ENCODE measurements at places on chromosomes 5 and 9. TPM values are rescaled to one million over a fixed set of nuclear protein-coding genes. Genes with fewer than 3 reads are reported as not detected.
A peak's percentile ranks its signal among the peaks of the same experiment; 100 is the strongest.

GRCh38 chr9:31573561-31573960, 810.9 kb upstream of the ACO1 start:
- no peak for DNase-seq

- DNase-seq, result no peak
These were observed 87.1 kb upstream of the FBXW11 start for GRCh38 chr5:172093559-172093958.

DNA sequence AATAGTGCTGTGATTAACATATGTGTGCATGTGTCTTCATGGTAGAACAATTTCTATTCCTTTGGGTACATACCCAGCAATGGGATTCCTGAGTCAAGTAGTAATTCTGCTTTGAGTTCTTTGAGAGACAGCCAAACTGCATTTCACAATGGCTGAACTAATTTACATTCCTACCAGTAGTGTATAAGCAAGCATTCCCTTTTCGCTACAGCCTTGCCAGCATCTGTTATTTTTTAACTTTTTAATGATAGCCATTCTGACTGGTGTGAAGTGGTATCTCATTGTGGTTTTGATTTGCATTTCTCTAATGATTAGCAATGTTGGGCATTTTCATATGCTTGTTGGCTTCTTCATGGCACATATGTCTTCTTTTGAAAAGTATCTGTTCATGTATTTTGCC, 308.5 kb downstream of the ARRDC3 start:
- DNase-seq, result peak; percentile 65

- DNase-seq, result no peak
These were observed 112.0 kb downstream of the DOCK8 start for GRCh38 chr9:326667-327066.

GRCh38 chr9:131876486-131876885, 136.6 kb upstream of the RAPGEF1 start:
- no peak for DNase-seq

GRCh38 chr5:10673017-10673389, 88.0 kb downstream of the DAP start:
- no peak for DNase-seq

PHF24 gene
- total RNA-seq, result 0.11 TPM

INSL4 gene
- not detected for total RNA-seq

GABRA1 gene
- not detected for total RNA-seq

PPWD1 gene
- total RNA-seq, result 35.4 TPM

PCDHA11 gene
- total RNA-seq, result 15.5 TPM

Data from A673 (cell line).